Fibroblast of lung (primary cell): ENCODE measurements at places on chromosomes 4 and X.

- DNase-seq: no peak
Observed at GRCh38 chrX:136574548-136574947, 42.5 kb downstream of the VGLL1 start.

- DNase-seq: no peak
Observed at GRCh38 chr4:23567338-23567737, 322.5 kb downstream of the PPARGC1A start.

DNA sequence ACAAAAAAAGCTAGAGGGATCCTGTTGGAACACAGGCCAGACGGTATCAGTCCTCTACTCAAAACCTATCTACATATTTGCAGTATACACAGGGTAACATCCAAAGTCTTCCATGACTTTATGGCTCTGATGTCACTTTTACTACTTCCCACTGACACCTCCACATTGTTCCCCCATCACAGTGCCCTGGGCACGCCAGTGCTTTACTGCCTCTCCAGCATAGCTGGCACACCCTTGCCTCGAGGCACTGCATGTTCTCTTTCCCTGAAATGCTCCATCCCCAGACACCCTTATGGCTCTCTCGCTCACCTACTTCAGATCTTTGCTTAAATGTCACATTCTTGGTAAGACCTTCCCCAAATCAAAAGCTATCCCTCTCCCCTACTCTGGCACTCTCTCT is 6.3 kb upstream of the ATP10D start:
- no peak for DNase-seq

DNA sequence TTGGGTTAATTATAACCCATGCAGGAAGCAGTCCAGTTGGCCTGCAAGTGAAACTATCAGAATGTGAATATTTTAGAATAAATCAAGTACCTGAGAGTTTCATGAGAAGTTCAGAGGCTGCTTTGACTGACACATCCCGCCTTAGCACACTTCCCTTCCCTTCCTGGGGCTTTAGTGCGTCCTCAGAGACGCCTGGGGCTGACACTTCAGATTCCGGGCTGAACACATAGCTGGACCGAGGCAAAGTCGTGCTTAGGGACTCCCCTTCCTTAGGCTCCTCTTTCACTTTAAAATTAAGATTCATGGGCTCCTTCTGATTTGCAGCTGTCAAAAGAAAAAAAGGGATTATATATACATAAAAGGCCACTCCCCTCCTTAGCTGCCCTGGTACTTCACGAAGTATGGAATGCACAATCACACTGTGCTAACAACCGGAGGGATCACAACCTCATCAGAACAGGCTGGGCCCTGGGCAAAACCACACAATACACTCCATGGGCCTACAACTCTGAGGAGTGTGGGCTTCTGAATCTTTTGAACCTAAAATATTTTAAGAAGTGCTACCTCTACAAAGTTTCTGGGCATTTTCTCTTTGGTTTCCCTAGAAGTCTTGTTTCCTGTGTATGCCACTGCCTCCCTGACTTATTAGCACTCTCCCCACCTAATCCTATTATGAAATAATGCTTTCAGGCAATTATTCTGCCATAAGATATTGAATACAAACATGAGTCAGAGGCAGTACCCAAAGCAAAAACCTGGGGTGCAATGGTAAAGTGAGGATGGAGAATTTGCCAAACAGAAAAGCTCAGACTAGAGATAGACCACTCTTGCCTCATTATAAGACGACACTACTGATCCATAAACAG is 68.2 kb downstream of the ZNF827 start:
- no peak for DNase-seq

DNA sequence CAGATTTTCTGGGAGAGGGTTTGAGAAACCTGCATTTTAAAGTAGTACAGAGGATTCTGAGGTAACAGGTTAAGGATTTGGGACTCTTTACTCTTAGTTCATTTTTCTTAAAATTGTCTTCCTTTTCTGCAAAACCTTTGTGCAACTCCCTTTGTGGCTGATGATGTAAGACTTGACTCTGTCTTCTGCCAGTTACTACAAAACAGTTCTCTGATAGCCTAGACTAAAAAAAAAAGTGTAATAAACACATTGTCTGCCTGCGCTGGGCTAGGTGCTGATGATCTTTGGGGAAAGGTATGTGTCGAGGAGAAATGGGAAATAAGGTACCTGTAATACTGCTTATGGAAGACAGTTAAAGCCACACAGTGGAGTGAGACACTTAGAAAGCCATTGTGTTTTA is 28.7 kb downstream of the IL13RA1 start:
- DNase-seq: peak; percentile 24
